ENCODE measurements at places on chromosomes 6 and 20.

DNA sequence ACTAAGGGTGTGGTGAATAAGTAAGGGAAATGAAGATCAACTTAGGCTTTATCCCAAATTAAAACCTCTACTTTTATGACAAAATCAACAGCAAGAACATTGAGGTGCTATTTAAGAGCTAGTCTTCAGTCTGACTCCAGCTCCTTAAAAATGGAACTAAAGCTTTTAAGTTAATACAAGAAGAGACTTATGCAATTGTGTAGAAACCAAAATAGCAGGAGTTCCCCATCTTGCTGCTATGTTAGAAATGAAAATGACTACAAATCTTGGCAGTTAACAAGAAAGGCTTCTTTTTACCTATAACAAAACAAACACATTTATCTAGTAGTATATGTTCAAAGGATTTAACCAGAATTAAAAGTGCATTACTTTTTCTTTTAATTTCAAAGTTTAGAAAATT, 25.7 kb downstream of the HMGN3 start:
- DNase-seq = no peak

DNA sequence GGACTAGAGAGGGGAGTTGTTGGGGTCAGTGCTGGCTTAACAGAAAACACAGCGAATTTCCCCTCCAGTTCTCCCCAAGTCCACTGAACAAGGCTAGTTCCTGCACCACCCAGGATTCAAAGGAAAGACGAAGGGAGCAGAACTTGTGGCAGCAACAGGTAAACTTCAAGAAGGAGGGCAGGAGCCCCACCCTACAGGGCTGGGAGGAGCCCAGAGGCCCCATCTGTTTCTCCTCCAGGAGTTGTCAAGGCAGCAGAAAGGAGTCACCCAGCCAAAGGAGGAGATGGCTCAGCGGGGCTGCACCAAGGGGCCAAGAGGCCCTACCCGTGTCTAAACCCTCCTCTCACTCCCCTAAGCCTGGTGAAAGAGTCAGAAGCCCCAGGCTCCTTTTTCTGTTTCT, 1.7 kb downstream of the SAPCD1 start:
- no peak for DNase-seq

GRCh38 chr20:11677836-11678235, 239.9 kb upstream of the BTBD3 start:
- DNase-seq = no peak

GRCh38 chr6:33925936-33926335, 122.1 kb upstream of the MLN start:
- no peak for DNase-seq

GRCh38 chr6:107690643-107691061, 133.5 kb downstream of the SCML4 start:
- DNase-seq = no peak

GRCh38 chr6:48990739-48991138, 472.3 kb downstream of the MMUT start:
- DNase-seq = no peak

DNA sequence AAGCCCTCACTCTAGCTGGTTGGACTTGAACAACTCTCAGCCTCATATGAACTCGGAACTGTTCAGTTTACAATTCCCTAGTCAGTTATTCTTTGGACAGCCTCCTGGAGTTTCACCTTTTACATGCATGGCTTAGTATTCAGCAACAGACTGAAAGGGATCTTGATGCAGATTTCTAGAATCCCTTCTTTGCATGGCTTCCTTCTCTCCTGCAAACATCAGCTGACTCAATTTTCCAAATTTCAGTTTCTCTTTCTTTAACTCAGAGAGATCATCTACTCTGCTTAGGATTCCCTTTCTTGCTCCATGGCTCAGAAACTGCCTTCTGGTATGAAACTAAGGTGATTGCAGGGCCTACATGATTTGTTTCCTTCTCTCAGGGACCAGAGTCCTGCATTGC, 99.6 kb downstream of the CEP57L1 start:
- DNase-seq = no peak

- DNase-seq = no peak
Observed at GRCh38 chr6:151434369-151434768, 17.6 kb downstream of the RMND1 start.

DNA sequence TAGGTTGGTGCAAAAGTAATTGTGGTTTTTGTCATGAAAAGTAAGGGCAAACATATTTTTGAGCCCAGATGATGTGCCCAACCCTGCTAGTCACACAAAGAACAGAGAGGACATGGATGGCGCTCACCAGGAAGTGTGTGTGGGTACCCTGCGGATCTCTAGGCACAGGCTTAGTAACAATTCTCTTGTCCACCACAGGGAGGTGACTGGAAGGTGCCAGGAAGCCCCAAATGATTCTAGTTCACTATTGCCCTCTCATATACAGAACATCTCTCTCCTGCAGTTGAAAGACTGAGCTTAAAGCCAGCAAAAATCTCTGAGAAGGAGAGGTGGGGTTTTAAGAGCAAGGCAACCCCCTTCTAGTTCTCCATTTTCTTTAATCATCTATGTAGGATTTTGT, 272.1 kb upstream of the TAB2 start:
- DNase-seq = peak; percentile 39
